ENCODE measurements at places on chromosomes 4 and X.

DNA sequence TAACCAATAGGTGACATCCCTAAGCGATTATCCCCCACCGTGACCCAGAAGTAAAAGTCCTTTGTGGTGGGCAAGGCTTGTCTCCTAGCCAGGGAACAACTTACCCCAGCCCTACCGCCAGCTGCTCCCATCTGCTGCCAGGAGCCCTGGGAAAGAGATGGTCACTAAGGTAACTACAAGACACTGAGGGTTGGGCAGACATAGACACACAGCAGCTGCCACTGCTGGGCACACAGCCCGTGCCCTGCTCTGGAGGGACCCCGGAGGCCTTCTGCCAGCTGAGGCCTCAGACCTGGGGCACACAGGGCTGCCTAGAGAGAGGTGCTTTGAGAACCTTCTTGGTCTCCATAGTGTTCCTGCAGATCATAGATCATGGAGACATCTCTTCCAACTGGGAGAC, 53.0 kb upstream of the PROM1 start:
- no peak for DNase-seq

- DNase-seq, result peak; percentile 97
Measured at GRCh38 chrX:23742697-23743622, at the start of gene ACOT9. ACOT9 (minus strand) TSS chrX:23743276; CDS start chrX:23743144, 132 bp downstream.

GRCh38 chr4:163550869-163551267, 56.4 kb downstream of the TMA16 start:
- DNase-seq, result no peak

DNA sequence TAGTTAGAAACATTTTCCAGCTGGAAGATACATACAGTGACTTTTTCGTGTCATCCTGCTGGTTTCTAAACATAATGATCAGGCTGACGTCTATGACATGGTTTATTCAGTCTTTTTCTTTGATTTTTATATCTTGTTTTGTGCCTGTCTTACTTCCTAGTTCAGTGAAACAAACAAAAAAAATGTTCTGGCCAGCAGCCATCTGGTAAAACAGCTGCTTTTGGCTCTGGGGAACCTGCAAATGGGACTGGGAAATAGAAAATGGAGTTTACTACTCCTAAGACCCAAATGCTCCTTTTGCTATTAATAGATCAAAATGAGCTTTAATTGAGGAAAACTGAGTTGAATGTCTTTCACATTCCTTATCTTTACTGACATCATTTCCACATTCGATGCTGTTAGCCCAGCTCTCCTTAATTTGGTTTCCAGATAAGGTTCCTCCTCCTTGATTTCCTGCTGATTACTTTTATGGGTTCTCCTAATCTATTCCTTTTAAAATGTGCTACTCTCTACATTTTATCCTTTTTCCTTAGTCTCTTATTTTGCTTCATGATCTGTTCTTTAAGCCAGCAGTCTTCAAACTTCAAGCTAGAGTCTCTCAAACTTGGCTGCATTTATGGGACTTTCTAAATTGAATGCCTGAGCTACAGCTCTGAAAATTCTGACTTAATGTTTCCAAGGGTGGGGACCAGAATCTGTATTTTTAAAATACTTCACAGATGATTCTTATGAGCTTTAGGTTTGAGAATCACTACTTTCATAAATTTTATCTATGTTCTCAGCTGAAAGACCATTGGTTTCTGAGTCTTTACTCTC, 499.5 kb downstream of the ANKRD50 start:
- peak; percentile 69 for DNase-seq

DNA sequence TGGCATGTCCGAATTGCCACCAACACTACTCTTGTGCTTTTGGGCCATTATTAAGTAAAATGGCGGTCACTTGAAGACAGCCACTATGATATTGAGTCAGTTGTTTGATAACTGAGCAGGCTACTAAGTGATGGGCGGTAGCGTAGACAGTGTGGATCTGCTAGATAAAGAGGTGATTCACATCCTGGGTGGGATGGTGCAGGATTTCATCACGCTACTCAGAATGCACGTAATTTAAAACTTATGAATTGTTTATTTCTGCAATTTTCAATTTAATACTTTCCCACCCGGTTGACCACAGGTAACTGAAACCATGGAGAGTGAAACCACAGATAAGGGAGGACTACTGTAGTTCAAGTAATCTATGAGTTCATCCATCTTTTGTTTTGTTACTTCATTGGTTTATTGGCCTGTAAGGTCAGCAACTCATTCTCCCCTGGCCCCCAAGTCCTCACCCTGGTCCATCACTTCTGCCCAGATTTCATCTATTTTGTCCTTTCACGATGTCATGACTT, 2.9 kb downstream of the ARAF start:
- DNase-seq, result peak; percentile 65

GRCh38 chrX:8971116-8971515, 62.8 kb downstream of the FAM9B start:
- peak; percentile 75 for DNase-seq

DNA sequence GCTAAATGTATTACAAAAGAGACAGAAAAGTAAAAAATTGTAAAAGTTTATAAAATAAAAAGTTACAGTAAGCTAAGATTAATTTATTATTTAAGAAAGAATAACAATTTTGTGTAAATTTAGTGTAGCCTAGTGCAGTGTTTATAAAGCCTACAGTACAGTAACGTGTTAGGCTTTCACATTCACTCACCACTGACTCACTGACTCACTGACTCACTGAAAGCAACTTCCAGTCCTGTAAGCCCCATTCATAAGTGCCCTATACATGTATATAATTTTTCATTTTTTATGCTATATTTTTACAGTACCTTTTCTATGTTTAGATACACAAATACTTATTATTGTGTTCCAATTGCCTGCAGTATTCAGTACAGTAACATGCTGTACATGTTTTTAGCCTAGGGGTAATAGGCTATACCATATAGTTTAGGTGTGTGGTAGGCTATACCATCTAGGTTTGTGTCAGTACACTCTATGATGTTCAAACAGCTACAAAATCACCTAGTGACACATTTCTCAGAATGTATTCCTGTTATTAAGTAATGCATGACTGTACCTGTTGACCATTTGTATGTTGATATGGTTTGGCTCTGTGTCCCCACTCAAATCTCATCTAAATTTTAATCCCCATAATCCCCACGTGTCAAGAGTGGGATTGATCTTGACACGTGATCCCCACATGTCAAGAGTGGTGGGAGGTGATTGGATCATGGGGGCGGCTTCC, 57.9 kb downstream of the CFAP299 start:
- DNase-seq, result peak; percentile 47

Data from fibroblast of pulmonary artery (primary cell).